Activated CD8-positive, alpha-beta memory T cell treated with anti-CD3 and anti-CD28 coated beads for 4 hours (primary cell): ENCODE measurements at places on chromosomes 6 and 20.

- no peak for DNase-seq
These were observed 6.4 kb downstream of the RAB44 start for GRCh38 chr6:36703982-36704381.

DNA sequence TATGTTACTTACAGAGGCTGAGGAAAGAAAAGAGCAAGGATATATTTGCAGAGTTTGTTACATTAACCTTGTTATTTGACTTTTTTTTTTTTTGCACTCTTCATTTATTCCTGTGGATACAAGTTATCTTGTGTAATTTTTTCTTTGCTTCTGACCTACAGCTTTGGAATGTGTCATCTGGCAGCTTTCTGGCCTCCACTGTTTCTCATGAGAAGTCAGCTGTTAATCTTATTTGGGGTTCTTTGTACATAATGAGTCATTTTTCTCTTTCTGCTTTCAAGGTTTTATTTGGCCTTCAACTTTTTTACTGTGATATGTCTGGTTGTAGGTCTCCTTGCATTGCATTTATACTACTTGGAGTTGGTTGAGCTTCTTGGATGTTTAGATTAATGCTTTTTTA, 333.4 kb downstream of the SMOC2 start:
- no peak for DNase-seq

GRCh38 chr20:39660226-39660625, 698.1 kb downstream of the DHX35 start:
- no peak for DNase-seq

DNA sequence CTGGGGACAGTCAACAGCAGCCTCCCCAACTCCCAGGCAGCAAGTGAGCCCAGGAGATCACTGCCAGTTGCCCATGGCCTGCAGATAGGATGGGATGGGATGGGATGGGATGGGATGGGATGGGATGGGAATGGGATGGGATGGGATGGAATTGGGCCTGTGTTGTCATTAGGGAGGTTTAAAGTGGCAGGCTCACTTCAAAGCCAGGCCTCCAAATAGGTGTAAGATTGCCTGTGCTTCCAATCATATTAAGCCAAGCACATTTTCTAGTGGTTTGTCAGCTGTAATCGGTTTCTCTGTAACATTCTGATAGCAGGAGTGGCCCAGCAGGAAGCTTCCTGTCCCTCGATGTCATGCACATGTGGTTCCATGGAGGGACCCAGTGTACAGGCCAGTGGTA, 82.7 kb upstream of the NXT1 start:
- no peak for DNase-seq

DNA sequence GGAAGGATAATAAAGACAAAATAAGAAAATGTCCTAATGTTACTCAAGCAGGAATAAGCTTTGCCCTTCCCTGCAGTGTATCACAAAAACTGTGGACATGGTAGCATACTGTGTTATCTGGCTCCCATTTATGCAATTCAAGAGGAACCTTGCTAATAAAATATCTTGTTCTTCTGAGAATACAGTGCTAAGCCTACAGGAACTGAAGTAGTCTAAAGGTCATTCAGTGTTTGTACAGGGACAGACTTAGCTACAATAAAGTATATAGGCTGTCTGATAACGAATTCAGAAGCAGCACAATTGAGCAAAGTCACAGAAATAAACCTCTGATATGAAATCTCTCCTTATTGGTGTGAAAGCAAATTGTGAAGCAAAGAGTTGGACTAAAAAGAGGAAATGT, 59.6 kb upstream of the SDHAF4 start:
- DNase-seq = no peak

GRCh38 chr6:68958327-68958726, 323.2 kb downstream of the ADGRB3 start:
- DNase-seq = no peak

- DNase-seq = no peak
These were observed 92.6 kb downstream of the CDC5L start for GRCh38 chr6:44480097-44480541.

GRCh38 chr6:114428341-114428740, 85.5 kb upstream of the HS3ST5 start:
- no peak for DNase-seq

GRCh38 chr6:33851959-33852358, 48.2 kb upstream of the MLN start:
- DNase-seq = no peak

DNA sequence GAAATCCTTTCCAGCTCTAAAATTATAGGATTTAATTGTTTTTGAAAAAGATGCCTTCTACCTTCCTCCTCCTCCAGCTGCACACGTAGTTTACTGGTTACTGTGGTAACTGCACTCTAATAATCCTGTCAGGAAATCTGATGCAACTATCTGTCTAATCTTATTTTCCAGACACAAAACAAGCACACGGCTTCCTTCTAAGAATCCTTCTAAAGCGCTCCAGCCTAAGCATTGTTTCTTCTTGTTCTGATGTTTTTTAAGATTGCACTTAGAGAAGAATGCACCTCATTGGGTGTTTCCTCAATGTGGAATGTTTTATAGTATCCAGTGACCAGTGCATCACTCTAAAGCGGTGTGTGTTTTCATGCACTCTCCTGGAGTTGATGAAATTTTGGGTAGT, 63.6 kb downstream of the CARMIL1 start:
- DNase-seq = no peak

- DNase-seq = no peak
These were observed 50.2 kb downstream of the GFRA4 start for GRCh38 chr20:3612795-3613572.

DNA sequence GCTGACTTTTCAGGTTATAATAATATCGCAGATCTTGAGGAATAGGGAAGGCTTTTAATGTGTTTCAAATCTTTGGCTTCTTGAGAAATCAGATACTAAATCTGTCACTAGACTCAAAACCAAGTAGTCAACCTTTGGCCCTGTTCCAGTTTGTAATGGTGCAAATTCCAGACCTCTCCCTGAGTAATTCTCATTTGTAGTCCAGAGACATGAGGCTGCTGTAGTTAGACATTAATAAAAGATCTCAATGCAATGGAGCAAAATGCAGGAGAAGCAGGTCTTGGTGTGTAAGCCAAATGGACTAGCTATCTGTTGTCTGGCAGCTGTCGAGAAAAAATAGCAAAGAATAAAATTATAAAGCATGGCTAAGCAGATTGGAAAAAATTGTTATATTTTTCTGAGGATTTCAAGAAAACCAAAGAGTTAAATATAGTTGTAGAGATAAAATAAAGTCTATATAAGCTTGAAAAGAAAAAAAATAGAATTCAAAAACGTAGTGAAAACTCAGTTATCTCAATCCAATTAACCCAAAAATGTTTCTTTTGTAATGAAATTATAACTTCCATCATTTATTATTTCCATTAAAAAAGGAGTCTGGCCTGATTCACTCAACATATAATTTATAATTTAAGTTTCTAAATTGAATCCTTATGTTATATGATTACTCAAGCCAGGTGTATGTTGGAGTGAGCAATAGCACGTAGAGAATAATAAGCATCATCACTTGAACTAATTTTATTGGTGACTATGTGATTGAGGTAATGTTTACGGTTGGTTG, 161.5 kb upstream of the ADGRB3 start:
- no peak for DNase-seq

GRCh38 chr6:134046054-134046453, 6.4 kb downstream of the SLC2A12 start:
- no peak for DNase-seq

DNA sequence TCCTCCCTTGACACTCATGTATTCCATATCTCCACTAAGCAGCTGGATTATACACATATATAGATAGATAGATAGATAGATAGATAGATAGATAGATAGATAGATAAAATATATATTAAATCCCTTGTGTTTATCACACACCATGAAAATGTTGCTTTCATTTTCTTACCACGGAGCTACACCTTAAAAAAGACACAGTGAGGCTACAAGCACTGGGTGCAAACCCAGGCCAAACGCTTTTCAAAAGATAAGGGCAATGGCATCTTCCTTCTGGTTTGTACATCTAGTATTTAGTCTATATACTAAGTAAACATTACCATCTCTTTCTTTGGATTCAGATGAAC, 377.1 kb downstream of the ESR1 start:
- DNase-seq = no peak

DNA sequence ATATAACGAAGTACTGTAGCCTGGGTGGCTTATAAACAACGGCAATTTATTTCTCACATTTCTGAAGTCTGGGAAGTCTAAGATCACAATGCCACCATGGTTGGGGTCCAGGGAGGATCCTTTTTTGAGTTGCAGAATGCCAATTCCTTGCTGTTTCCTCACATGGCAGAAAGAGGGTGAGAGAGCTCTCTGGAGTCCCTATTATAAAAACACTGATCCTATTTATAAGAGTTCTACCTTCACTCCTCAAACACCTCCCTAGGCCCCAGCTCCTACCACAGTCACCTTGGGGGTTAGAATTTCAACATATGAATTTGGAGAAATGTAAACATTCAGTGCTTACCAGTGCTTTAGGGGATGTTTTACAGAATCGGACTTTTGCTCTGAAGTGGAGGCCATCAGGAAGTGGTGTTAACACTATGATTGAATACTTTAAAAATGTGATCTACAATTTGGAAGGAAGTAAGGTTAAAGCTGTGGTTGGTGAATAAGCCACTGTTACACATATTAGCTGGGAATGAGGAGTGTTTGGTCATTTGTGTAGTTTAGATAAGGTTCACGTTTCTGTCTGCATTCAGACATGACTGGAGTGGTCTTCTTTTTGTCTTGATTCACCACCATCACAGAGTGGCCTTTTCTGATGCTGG, 79.9 kb upstream of the SPTLC3 start:
- DNase-seq = no peak

DNA sequence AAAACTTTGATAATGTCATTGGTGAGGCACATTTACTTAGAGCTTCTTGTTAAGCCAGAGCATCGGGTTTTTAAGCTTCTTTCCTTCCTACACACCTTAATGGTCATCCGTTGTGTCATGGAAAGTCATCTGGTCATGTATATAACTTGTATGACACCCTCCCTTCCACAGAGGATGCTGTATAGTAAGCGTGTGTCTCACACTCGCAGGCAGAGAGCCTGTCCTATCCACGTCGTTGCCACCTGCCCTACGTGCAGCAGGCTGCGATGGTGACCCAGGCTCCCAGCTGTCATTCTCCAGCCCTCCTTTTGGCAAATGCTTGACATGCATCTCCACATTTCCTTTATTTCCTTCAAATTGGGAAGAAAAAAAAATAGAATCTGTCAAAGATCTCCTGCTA, 85.6 kb downstream of the MYB start:
- DNase-seq = no peak

GRCh38 chr6:168927026-168927425, 326.6 kb downstream of the THBS2 start:
- DNase-seq = no peak

- no peak for DNase-seq
These were observed 5.2 kb downstream of the SYTL3 start for GRCh38 chr6:158654960-158655489.

DNA sequence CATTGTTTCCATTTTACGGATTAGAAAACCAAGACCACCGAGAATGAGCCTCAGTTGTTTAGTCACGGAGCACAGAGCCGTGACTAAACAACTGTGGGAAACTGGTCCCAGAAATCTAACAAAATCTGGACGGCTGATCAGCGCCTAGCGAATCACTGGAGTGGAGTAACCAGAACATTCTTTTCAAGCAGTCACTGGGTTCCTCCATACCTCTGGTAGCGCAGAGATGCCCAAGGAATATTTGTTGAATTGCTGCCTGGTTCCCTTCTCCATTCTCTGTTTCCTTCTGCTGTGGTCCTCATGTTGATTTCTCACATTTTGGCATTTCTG, 62.0 kb downstream of the GPX5 start:
- no peak for DNase-seq

GRCh38 chr20:23356203-23356602, 5.6 kb downstream of the NXT1 start:
- no peak for DNase-seq

- no peak for DNase-seq
These were observed 125.2 kb downstream of the HIVEP2 start for GRCh38 chr6:142819603-142820337.

DNA sequence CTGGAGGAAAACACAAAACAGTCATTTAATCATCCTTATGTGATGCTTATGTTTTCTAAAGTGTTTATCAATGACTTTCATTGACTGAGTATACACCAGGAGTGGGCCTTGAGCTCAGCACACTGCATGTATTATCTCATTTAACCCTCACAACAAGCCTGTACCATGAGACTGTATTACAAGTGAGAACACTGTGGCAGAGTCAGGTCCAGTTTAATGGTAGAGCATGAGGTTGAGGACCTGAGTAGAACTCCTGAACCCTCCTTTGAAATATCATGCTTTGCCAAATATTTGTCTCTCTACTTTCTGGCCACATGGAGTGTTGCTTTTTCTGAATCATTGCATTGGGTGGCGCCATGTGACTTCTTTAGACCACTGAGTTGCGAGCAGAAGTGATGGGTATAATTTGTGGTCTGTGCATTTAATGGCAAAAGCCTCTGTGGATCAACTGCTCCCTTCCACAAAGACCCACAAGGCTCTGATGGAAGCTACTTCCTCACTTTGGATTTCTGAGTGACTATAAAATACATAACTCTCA, 65.0 kb upstream of the SIRPG start:
- no peak for DNase-seq

DNA sequence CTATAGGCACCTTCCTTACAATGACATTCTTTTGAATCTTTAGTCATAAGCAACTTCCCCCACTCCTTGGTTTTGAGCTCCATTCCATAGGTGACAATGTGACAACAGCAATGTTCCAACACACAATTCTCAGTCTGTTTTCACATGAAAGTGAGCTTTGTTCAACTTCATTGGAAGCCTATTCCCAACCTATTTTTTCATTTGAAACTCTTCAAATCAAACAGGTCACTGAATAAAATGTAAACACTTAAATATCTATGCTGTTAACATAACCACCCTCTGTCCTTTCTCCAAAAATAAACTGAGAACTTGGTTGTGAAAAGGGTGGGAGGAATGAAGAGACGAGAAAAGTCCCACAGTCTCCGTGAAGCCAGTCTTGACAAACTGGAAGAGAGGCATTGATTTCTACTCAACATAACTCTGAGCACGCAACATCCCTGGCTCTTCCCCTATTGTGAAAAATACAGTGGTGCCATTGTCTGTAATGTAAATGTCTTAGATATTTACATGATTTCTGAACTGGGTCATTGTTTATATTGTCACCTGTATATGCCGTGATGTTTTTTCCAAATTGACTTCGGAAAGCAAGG, 343.1 kb downstream of the TFAP2A start:
- no peak for DNase-seq

GRCh38 chr6:158815907-158816306, 3.3 kb downstream of the EZR start:
- DNase-seq = no peak

GRCh38 chr6:154460306-154461071, 50.0 kb downstream of the CNKSR3 start:
- DNase-seq = no peak

DNA sequence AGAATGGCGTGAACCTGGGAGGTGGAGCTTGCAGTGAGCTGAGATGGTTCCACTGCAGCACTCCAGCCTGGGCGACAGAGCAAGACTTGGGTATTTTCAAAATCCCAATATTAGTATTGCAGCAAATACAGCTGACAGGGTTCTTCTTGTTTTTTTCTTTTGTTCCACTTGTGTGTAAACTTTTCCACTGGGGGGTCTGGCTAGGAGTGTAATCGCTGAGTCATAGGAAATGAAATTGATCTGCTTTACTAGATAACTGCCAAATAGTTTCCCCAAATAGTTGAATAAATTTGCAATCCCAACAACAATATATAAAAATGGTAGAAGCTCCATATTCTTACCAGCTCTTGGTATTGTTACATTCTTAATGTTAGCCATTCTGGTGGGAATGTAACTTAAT, 526.0 kb upstream of the SOX4 start:
- no peak for DNase-seq

- DNase-seq = no peak
These were observed 8.9 kb downstream of the ATXN1 start for GRCh38 chr6:16752206-16752866.

- no peak for DNase-seq
These were observed 39.3 kb upstream of the DUSP22 start for GRCh38 chr6:252775-253535.
